Fibroblast of mammary gland (primary cell): ENCODE measurements at places on chromosomes 5 and 9.

DNA sequence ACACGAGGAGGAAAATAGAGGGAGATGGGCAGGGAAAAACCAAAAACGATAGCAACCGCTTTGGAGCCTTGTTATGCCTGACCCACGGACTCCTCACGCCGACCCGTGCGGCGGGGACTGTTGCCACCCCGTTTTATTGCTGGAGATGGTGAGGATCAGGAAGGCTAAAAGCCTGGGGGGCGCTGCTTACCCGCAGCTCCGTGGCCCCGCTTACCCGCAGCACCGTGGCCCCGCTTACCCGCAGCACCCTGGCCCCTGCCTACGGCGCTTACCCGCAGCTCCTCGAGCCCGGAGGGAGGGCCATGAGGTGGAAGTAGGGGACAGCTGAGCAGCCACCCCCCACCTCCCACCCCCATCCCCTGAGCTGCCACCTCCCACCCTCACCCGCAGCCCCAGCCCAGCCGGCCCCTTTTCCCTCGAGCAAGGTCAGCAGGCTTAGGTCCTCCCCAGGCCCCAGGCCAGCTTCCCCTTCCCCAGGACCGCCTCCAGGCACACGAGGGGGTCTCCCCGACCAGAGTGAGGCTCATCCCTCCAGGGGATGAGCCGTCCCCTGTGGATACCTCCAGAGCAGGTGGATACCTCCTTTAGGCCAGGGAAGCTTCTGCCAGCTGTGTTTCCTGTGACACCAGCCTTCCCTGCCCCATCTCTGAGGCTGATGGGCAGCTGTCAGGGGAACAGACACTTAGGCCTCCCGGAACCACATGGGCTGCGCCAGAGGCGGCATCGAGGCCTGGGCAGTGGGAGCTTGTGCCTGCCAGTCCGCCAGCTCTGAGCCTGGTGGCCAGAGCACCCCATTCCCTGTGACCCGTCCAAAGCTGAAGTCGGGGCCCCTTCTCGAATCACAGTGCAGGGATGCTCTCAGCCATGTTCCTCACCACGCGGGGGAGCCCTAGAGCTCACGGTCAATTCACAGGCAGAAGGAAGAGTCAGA, 92.3 kb downstream of the LMX1B start:
- DNase-seq = peak; percentile 26

GRCh38 chr9:20526500-20527319, 95.6 kb downstream of the MLLT3 start:
- no peak for DNase-seq

DNA sequence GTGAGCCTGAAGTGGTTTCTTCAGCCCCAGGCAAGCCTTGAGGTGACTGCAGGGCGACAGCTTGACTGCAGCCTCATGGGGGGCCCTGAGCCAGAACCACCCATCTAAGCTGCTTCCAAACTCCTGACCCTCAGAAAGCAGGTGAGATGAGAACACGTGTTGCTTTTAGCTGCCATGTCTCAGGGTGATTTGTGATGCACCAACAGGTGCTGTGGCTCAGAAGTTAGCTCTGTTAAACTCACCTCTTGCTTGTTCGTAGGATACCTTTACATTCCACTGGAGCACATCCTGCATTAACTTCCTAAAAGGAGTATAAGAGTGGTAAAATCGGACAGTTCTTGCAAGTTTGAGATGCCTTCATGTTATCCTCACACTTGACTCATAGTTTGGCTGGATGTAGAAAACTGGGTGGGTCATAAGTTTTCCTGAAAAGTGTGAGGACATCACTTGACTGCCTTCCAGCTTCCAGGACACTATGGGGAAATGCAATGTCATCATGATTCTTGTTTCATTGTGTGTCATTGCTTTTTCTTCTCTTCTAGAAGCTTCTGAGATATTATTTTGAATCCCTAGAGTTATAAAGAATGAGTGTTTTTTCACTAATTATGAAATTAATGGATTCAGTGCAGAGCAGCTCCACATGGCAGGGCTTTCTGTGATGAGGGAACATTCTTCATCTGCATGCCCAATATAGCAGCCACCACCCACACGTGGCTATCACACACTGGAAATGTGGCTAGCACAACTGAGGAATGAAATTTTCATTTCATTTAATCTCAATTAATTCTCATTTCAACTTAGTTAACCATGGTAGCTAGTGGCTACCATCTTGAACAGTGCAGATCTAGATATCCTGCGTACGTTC, 92.3 kb downstream of the HSD17B3 start:
- peak; percentile 97 for DNase-seq

DNA sequence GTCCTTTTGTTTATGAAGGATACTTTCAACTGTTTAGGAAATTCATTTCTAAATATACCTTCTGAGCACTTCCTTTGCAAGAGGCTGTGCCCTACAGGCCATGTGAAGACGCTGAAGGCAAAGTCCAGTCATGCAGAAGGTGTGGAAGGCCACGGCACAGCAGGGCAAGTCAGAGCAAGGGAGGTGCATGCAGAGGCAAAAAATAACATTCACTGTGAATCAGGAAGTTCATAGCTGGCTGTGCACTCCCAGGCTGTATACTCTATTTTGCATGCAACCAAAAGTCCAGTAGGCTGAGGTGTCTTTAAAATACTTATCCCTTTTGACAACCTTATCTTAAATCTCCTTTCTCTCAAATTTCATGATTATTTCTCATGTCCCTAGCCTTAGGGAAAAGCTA, 50.3 kb downstream of the GNAQ start:
- peak; percentile 39 for DNase-seq

- peak; percentile 35 for DNase-seq
These were observed 30.6 kb upstream of the IL33 start for GRCh38 chr9:6184749-6185645.

DNA sequence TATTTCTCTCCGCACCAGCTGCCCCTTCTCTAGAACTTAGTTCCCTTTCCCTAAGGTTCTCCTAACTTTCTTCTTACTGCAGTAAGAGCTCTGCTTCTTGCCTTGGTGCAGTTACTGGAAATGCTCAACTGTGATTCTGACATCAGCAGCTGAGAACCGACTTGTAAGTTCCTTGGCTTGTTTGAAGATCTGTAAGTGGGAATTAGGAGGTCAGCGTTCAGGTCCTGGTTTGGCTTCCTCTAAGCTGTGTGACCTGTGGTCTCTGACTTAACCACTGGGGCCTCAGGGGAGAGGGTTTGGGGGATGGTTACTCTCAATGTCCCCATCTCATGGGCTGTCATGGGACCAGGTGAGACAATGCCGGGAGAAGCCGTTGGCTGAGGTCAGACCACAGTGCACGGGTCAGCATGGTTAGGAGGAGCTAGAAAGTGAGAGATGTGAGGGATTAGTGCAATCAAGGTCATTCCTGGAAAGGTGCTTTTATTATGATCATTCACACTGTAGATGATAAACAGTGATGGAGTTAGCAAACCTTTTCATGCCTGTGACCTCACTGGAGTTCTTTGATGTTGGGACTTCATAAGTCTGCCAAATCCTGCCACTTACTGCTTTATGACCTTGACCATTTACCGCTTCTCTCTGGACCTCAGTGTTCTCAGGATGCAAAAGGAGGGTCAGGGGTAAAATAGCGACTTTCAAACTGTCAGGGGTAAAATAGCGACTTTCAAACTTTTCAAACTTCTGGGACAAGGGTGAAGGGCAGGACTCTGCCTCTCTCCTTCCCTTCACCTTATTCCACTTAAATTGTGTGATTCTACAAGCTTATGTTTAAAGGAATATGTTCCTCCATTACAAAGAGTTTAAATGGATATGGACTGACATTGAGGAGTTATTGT, 7.3 kb downstream of the PAPPA start:
- DNase-seq = peak; percentile 33

- peak; percentile 26 for DNase-seq
These were observed 234.1 kb downstream of the ADGRV1 start for GRCh38 chr5:90792725-90793124.

DNA sequence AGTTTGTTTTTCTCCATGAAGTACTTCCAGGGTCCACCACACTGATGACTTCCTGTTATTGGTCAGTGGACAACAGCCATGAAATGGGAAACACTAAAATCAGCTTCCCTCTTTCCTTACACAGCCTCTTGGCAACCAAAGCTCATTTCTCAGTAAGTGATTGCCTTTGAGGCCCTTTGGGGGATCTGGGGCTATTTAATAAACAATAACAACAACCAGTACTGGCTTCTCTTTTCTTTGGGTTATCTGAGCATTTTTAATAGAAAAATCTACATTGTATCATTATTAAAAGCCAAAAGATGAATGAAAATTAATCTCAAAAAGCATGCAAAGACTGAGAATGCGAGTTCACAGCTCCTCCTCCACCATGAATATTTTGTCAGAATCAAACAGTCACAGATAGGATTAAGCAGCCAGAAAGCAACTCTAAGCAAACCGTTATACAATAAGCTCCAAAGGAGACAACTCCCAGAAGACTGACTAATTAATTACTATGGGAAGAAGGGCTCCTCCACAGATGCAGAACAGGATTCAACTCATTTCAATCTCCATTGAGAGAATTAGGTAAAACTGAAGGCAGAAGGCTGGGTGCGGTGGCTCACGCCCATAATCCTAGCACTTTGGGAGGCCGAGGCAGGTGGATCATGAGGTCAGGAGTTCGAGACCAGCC, 68.3 kb downstream of the SERINC5 start:
- DNase-seq = peak; percentile 14

- no peak for DNase-seq
These were observed 293.0 kb downstream of the SEC61B start for GRCh38 chr9:99515093-99515492.

DNA sequence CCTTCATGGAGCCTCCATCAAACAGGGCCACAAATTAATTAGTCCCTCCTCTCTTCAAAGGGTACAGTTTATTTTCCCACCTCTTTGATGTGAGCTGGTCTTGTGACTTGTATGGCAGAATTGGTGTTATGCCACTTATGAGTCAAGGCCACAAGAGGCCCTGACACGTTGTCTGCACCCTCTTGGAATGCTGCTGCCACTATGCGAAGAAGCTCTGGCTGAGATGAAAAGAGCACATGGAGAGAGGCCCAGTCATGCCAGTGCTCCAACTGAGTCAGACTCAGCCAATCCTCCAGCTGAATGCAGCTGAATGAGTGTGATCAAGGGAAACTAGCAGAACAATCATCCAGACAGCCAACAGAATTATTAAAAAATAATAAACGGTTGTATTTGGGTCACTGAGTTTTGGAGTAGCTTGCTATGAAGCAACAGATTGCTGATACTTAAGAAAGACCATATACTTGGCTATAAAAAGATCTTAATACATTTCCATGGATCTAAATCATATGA, 128.3 kb downstream of the MARCHF11 start:
- no peak for DNase-seq

DNA sequence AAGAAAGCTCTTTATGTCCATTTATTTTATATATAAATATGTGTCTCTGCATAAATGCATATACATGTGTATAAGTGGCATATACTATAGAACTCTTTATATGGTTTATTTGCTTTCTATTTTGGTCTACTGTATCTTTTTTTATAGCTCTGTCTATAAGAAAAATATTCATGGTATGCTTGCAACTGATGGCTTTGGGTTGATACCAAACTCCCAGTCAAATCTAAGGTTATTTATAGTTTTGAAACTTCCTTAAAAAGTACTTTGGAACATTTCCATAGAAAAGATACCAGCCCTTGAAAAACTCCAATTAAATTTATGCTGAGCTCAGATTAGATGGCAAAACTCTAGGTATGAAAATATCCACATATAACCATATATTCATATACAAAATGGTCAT, 120.0 kb upstream of the KLF9 start:
- DNase-seq = no peak

GRCh38 chr5:154937186-154937717, 759 bp downstream of the GEMIN5 start:
- peak; percentile 47 for DNase-seq

GRCh38 chr9:95581900-95582299, 65.1 kb upstream of the PTCH1 start:
- DNase-seq = no peak

DNA sequence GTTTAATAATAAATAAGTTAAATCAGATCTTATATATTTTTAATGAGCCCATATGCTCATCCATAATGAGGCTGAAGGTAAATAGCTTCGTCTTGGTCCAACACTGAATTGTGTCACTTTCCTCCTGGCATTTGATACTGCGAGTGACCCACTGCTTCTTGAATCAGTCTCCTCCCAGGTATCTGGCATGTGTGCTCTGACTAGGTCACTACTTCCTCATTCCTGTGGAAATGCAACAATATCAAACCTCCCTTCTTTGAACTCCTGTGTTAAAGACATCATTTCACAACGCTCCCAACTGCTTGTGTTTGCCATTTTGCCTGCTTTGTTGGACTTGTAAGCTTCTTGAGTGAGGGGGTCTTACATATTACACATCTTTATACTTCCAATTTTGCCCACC, 157.7 kb downstream of the SLC24A2 start:
- DNase-seq = no peak

DNA sequence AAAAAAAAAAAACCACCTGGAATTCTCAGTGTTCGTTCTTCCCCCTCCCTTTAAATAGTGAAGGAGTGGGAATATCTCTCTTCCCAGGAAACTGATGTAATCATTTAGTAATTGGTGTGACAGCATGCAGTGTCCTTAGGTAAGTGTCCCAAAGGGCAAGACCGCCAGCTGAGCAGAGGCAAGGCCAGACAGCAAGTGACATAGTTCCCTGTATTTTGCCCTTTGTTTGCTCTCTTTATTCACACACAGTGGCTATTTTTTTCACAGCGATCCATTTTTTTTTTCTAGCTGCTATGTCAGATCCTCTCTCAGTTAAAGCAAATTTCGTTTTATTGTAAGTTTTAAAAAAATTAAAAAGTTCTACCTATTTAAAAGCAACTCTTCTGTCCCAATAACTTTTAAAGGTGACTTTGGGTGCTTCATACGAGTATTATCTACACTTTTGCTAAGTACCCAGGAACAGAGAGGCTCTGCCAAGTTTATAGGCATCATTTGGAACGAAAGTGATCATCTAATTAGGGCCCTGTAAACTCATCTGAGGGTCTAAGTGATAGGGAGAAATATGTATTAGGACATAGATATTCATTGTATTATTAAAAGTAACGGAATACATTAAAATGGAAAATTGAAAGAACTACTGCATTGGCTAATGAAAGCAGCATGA, 98.2 kb upstream of the ALDH1A1 start:
- DNase-seq = no peak

GRCh38 chr5:135246923-135247795, 151.9 kb downstream of the MACROH2A1 start:
- peak; percentile 95 for DNase-seq

- DNase-seq = no peak
These were observed 78.3 kb upstream of the IRX1 start for GRCh38 chr5:3517348-3517747.

GRCh38 chr9:116935149-116935897, 248.2 kb downstream of the TRIM32 start:
- no peak for DNase-seq

DNA sequence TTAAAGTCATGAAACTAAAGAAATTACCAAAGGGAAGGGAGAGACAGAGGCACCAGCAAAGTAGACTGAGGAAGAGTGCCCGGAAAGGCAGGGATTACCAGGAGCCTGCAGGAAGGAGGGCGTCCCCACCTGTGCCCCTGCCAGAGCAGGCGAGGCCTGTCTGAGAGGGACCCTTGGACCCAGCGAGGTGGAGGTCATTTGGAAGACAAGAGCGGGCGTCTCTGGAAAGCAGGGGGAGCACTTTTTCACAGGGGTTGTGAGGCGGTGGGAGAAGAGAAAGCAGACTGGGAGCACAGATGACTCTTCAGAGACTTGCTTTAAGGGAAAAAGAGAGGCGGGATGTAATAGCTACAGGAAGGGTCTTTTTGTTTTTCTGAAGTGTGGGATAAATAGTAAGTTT, 27.5 kb upstream of the SLC2A8 start:
- no peak for DNase-seq
